ENCODE measurements at places on chromosomes 2 and 18. TPM values are rescaled to one million over a fixed set of nuclear protein-coding genes. Genes with fewer than 3 reads are reported as not detected.
A peak's percentile ranks its signal among the peaks of the same experiment; 100 is the strongest.

DNA sequence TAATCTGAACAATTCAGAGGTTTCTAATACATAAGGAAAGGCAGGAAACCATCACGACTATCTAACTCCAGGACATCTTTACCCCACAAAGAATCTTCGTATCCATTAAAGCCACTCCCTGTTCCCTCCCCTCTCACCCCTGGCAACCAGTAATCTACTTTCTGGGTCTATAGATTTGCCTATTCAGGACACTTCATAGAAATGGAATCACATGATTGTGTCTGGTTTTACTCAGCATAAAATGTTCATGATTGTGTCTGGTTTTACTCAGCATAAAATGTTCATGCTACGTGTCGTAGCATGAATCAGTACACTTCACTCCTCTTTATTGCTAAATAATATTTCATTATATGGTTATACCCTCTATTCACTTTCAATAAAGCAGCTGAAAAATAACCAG is 11.6 kb downstream of the FECH start:
- no peak for DNase-seq

DNA sequence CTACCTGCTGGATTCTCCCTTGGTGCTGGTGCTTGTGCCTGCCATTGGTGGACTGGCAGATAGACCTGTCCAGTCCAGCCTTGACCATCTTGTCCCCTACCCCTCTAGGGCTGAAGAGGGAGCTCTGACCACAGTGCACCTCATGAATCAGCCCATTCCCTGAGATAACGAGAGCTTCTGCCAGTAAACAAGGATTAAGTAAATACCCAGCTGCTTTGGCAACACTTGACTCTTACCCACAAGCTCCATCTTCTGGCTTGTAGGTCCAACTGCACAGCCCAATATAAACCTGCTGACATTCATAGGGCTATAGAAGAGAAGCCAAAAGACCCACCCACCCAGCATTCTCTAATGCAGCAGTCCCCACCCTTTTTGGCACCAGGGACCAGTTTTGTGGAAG is 186.4 kb downstream of the PIK3C3 start:
- no peak for DNase-seq

IRS1 gene
- 12.6 TPM for total RNA-seq

GRCh38 chr18:41870817-41871216 is 84.2 kb upstream of the PIK3C3 start:
- peak; percentile 17 for DNase-seq

DNA sequence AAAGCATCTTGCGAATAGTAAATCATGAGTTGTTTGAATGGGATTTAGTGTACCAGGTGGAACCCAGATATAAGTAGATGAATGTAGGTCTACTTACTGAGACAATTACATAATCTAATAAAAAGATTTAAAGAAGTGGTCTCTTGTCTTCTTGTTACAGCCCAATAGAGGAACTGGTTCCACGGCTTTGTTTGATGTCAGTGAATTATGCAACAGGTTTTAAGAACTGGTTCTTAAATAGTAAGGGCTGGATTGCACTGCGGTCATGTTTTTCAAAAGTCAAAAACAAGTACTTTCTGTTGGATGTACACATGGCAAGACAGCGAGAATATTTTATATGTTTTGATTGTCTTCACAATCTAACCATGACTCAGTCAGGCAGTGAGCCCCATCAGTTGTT is 15.4 kb upstream of the SLC9A2 start:
- no peak for DNase-seq

TIGD1 gene
- total RNA-seq = 3.2 TPM

FOXI3 gene
- not detected for total RNA-seq

DNA sequence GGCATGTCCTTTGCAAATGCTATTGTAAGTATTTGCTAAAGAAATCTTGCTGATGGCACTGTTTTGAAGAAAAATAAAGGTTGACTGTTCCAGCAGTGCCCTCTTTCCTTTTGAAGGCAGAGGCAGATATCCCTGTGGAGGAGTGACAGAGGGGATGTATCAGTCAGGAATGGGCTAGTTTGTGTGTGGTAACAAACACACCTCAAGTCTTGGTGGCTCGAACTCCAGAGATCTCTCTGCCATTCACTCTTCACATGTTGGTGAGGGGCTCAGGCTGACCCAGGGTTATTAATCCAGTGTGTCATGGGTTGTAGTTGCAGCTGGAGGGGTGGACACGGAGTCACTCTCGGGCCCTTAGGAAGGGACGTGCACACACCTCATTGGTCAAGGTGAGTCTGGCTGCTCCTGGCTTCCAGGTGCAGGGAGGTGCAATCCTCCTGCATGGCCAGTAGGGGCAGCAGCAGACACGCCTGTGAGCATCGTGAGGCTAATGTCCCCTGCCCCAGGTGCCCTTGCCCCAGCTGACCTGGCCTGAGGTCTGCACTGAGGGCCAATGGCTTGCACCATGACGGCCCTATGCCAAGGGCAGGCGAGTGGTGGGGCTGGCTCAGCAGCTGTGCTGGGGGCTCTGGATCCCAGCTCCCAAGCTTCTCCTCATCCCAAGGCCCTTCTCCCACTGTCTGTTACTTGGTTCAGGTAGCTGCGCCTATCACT is 146.5 kb downstream of the ASB1 start:
- no peak for DNase-seq

DNA sequence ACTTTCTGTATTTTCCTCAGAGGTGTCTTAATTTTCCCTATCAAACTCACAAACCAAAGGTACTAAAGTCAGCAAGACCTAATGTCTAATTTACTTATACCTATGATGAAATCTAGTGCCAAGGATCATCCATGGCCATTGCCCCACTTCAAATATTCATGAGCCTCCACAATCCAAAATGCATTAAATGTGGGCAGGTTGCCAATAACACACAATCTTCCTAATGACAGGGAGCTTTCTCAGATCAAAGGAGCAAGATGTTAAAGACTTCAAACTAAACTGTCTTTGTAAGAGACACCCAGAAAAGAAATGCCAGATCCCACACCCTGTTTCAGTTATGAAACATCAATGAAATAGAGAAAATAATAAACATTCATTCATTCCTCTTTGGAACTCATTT is 143.2 kb downstream of the TMEFF2 start:
- no peak for DNase-seq

ITGA4 gene
- total RNA-seq = 47.6 TPM

TAF4B gene
- total RNA-seq = 4.0 TPM

- no peak for DNase-seq
Observed at GRCh38 chr2:235523021-235523420, 29.2 kb downstream of the AGAP1 start.

DNA sequence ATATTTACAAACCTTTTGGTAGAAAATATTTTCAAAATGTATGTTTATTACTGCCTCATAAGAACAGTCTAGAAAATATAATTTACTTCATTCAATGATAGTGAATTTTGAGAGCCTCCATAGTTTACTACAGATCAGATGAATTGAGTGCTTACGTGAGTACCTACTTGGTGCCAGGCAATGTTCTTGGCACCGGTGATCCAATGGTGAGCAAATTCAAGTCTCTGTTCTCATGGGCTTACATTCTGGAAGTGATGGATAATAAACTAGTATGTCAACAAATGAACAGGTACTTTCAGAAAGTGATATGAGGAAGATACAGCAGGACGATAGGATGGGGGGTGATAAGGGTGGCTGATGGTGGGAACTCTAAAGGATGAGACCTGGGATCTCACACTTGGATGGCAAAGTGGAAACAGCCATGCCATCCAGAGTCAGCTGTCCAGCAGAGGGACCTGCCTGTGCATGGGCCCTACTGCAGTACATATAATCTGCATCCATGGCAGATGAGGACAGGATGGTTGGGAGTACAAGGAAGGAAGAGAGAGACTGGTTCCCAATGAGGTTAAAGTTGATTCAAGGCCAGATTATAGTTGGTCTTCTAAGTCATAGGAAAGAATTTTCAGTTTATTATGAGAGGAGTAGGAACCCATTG is 277.0 kb downstream of the NEDD4L start:
- peak; percentile 19 for DNase-seq

- peak; percentile 45 for DNase-seq
Observed at GRCh38 chr18:40577239-40577980, 1377.6 kb upstream of the PIK3C3 start.

- no peak for DNase-seq
Observed at GRCh38 chr2:46351750-46352138, 54.5 kb downstream of the EPAS1 start.

- no peak for DNase-seq
Observed at GRCh38 chr2:151657667-151658076, 76.6 kb downstream of the NEB start.

DNA sequence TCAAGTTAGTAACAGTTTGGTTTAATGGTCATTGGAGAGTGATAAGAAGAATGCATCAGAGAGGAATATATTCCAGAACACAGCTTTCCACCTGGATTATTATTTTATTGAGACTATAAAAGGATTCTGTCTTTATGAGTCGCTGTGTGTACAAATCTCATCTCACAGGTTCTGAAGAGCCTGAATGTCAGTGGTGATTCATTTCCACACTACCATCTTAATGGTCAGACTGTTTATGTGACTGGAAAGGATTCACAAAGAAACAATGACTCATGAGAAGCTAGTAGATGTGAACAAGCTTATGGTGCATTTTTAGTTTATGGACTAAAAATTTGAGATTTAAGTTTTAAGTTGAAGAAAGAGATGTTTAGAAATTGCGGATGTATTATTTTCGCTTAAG is 685.4 kb upstream of the NRXN1 start:
- peak; percentile 20 for DNase-seq

NDUFB3 gene
- 213 TPM for total RNA-seq
